Endothelial cell (in vitro differentiated cells): ENCODE measurements at places on chromosomes 1 and 21. TPM values are rescaled to one million over a fixed set of nuclear protein-coding genes. Genes with fewer than 3 reads are reported as not detected.
A peak's percentile ranks its signal among the peaks of the same experiment; 100 is the strongest.

Gene NEXN
- total RNA-seq: 2.4 TPM

Gene RSBN1
- 15.0 TPM for total RNA-seq

Gene GPX7
- total RNA-seq: 59.4 TPM

Gene OR2L3
- total RNA-seq: not detected

Gene LEMD1
- total RNA-seq: 3.0 TPM

Gene F13B
- total RNA-seq: not detected

DNA sequence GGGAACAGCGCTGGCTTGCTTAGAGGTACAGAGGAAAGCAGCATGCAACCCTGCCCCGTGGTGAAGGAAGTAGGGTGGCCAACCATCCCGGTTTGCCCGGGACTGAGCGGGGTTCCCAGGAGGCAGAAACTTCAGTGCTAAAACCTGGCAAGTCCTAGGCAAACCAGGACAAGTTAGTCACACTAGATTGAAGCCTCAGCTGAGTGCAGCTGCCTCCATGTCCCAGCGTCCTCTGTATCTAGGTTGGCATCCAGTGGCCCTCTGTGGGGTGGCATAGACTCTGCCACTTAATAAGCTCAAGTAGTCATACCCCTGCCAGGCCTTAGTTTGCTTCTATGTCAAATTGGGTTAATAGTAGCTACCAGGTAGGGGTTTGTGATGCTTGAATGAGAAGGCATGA is 67.1 kb downstream of the ATP2B4 start:
- H3K27me3 ChIP-seq: peaks cover 10% of the 10 kb centered on the region
- peaks cover 57% of the 10 kb centered on the region for H3K4me1 ChIP-seq
- DNase-seq: no peak
- peak overlapping the region; percentile 96 for H3K27ac ChIP-seq
- H3K4me3 ChIP-seq: no peak overlapping the region
- peaks cover 27% of the 10 kb centered on the region for H3K36me3 ChIP-seq

DNA sequence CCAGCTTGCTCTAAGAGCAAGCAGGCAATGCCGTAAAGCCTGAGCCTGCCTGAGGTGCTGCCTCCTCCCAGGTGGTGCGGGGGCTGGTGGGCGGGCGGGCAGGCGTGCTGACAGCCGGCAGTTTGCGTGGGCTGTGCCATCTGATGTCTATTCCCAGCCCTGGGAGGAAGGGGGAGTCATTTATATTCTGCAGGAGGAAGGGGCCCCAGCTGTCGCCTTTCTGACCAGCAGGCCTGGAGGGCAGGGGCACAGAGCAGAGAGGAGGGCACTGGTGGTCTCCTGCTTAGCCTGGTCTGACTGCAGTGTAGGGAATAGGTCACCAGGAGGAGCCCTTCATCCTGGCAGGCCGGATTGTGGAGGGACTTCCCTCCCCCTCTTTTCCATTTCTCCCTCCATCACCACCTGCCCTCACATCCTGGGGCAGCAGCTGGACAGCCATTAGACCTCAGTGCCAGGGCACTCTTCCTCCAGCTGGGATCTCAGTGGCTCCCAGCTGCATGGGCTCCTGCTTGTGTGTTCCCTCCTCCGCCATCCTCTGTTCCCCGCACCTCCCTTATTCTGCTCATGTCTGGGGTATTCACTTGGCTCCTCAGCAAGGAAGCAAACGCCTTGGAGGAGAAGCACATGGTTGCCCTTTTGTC is 4.4 kb downstream of the CYB561D1 start:
- peak; percentile 69 for DNase-seq
- H3K27me3 ChIP-seq: peaks cover 2% of the 10 kb centered on the region
- H3K27ac ChIP-seq: no peak overlapping the region

DNA sequence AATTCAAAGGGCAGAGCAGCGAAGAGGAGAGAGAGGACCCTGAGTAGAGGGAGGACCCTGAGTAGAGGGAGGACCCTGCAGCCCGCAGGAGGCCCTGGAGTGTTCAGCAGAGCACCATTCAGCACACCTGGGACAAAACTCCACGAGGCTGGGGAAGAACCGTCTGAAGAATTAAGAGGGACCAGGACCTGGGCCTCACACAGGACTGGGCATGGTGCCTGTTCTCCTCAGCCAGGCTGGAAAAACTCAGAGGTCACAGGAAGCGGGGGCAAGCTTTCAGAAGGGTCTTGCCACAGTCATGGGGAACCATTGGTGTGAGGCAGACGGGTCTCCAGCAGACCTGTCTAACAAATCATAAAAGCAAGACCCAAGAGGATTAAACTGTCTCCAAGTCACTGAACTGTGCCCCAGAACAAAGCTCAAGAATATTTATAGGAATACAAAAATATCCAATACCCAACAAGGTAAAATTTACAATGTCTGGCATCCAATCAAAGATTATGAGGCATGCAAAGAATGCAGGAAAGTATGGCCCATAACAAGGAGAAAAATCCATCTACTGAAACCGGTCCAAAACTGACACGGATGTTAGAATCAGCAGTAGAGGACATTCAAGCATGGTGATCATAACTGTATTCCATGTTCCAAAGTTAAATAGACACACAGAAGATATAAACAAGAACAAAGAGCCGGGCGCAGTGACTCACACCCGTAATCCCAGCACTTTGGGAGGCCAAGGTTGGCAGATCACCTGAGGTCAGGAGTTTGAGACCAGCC is 30.6 kb downstream of the MORN1 start:
- no peak for DNase-seq
- no peaks in the 10 kb centered on the region for H3K4me1 ChIP-seq
- peaks cover 4% of the 10 kb centered on the region for H3K36me3 ChIP-seq
- H3K4me3 ChIP-seq: no peak overlapping the region

- H3K27me3 ChIP-seq: no peaks in the 10 kb centered on the region
- H3K4me3 ChIP-seq: no peak overlapping the region
- no peak for DNase-seq
- H3K27ac ChIP-seq: no peak overlapping the region
- peaks cover 12% of the 10 kb centered on the region for H3K4me1 ChIP-seq
Observed at GRCh38 chr1:93805027-93805610, 73.9 kb downstream of the DNTTIP2 start.

DNA sequence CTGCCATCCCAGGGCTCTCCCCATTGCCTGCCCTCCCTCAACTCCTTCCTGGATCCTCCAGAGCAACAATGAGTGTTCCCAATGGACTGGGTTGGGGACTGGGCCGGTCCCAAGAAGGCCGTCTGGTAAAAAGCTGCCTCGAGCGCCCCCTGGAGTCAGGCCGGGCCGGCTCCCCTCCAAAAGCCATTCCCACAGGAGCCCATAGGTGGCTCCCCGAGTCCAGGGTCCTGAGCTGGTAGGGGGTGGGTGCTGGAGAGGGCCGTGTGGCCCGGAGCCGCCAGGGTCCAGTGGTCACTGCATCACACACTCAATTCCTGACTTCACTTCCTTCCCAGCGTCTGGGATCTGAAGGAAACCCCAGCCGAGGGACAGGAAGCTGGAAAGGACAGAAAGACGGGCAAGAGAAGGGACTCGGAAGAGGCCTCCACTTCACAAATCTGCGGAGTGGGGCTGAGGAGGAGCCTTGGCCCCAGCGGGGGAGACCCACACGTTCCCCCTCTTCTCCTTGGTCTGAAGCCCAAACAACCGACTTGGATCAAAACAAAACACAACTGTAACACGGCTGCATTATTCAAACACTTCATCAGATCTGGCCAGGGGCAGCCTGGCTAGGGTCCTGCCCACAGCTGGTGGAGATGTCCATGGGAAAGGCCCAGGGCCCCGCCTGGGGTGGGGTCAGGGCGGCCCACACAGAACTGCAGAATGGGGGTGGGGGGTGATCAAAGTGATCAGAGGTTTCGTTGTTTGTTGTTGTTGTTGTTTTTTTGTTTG is 10.9 kb upstream of the ALDH4A1 start:
- peak overlapping the region; percentile 56 for H3K4me3 ChIP-seq
- peaks cover 38% of the 10 kb centered on the region for H3K4me1 ChIP-seq
- peak; percentile 93 for DNase-seq
- peaks cover 15% of the 10 kb centered on the region for H3K36me3 ChIP-seq
- peaks cover 3% of the 10 kb centered on the region for H3K27me3 ChIP-seq

DNA sequence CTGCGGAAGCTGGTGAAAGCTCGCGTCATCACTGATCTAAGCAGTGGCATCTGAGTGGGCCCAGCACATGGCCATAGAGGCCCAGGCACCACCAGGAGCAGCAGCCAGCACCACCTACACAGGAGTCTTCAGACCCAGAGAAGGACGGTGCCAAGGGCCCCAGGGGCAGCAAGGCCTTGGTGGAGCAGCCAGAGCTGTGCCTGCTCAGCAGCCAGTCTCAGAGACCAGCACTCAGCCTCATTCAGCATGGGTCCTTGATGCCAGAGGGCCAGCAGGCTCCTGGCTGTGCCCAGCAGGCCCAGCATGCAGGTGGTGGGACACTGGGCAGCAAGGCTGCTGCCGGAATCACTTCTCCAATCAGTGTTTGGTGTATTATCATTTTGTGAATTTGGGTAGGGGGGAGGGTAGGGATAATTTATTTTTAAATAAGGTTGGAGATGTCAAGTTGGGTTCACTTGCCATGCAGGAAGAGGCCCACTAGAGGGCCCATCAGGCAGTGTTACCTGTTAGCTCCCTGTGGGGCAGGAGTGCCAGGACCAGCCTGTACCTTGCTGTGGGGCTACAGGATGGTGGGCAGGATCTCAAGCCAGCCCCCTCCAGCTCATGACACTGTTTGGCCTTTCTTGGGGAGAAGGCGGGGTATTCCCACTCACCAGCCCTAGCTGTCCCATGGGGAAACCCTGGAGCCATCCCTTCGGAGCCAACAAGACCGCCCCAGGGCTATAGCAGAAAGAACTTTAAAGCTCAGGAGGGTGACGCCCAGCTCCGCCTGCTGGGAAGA is 3.2 kb upstream of the ARTN start:
- H3K4me1 ChIP-seq: peaks cover 4% of the 10 kb centered on the region
- H3K36me3 ChIP-seq: peaks cover 13% of the 10 kb centered on the region
- no peak overlapping the region for H3K4me3 ChIP-seq
- no peak overlapping the region for H3K27ac ChIP-seq
- DNase-seq: peak; percentile 40

- no peak overlapping the region for H3K4me3 ChIP-seq
- H3K27me3 ChIP-seq: no peaks in the 10 kb centered on the region
- no peaks in the 10 kb centered on the region for H3K36me3 ChIP-seq
- H3K4me1 ChIP-seq: no peaks in the 10 kb centered on the region
- no peak overlapping the region for H3K27ac ChIP-seq
- no peak for DNase-seq
Observed at GRCh38 chr21:19368944-19369343, 965.4 kb upstream of the TMPRSS15 start.

GRCh38 chr1:154851392-154852177 is 18.5 kb downstream of the KCNN3 start:
- H3K4me1 ChIP-seq: peaks cover 24% of the 10 kb centered on the region
- H3K4me3 ChIP-seq: no peak overlapping the region
- H3K27me3 ChIP-seq: peaks cover 9% of the 10 kb centered on the region
- H3K36me3 ChIP-seq: no peaks in the 10 kb centered on the region

GRCh38 chr21:45949928-45950739 is 31.4 kb upstream of the COL6A1 start:
- DNase-seq: no peak
- no peaks in the 10 kb centered on the region for H3K4me1 ChIP-seq
- H3K36me3 ChIP-seq: no peaks in the 10 kb centered on the region

DNA sequence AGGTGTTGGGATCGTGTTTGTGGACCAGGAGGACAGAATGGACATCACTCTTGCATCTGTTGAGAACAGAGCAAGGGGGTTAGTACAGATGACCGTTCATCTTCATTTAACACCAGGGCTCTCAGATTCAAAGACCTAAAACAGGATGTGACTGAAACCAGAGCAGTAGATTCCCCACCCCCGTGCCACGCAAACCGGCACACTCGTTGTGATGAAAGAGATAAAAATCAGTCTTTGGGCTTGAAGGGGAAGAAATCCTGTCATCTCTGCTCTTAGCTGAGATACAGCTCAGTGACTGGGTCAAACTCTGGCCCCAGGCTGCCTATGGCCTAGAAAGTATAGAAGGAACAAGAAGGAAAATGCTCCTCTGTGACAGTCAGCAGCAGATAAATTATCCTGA is 146.2 kb upstream of the KRTAP19-8 start:
- H3K4me1 ChIP-seq: peaks cover 40% of the 10 kb centered on the region
- no peak overlapping the region for H3K27ac ChIP-seq
- H3K36me3 ChIP-seq: peaks cover 24% of the 10 kb centered on the region
- no peak for DNase-seq
- no peak overlapping the region for H3K4me3 ChIP-seq

DNA sequence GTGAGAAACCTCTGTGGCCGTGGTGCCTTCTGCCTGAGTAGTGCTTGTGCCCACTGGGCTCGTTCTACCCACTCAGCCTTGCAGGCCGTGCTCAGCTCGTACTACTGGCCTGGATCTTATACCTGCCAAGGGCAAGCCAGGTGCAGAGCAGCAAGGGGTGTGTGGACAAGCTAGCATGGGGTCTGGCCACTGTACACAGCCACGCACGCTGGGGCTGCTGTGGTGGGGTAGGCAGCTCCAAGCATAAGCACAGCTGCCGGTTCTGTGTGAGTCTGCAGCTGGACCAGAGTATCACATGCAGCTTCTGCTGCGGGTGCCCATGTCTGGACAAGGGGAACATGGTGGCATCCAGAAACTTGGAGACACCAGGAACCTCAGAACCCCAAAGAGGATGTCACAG is 16.4 kb downstream of the FAM20B start:
- H3K27me3 ChIP-seq: peaks cover 3% of the 10 kb centered on the region
- H3K36me3 ChIP-seq: peaks cover under 1% of the 10 kb centered on the region
- no peak overlapping the region for H3K27ac ChIP-seq
- H3K4me3 ChIP-seq: no peak overlapping the region
- peaks cover 4% of the 10 kb centered on the region for H3K4me1 ChIP-seq

DNA sequence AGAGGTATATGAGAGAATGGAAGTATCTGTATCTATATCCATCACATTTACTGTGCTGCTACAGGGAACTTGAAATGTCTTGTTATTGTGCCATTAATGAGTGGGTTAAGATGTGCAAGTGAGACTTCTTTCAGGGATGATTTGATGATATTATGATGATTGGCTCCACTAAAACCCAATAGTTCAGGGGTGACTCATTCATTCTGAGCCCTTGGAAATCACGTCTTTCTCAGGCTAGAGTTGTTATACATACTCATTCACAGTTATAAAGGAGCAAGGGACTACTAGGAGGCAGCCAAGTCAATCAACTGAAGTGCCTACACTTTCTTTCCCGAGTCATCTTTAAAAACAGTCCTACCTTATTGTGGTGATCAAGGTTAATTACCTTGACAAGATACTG is 1109.8 kb upstream of the B3GALT2 start:
- H3K27me3 ChIP-seq: no peaks in the 10 kb centered on the region
- no peak for DNase-seq
- no peaks in the 10 kb centered on the region for H3K4me1 ChIP-seq
- H3K4me3 ChIP-seq: no peak overlapping the region

GRCh38 chr1:54051933-54052430 is 1.0 kb downstream of the TMEM59 start:
- no peaks in the 10 kb centered on the region for H3K27me3 ChIP-seq
- DNase-seq: no peak
- peaks cover 7% of the 10 kb centered on the region for H3K4me1 ChIP-seq
- no peaks in the 10 kb centered on the region for H3K36me3 ChIP-seq

DNA sequence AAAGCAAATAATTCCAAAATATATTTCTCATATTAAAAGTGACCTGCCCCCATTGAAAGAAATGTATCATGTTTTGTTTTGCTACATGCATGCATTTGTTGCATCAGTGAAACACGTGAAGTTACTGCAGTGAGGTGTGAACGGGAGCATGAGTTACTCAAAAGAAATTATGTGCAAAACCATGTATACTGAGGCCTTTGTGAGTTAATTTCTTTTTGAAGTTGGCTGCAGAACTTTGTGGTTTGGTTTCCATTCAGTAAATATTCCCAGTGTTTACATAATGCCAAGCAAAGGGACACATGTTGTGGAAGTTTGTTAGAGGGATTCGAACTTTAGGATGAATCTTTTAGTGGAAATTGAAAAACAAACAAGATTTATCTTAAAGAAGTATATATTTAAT is 619.4 kb upstream of the ADAMTS5 start:
- no peak for DNase-seq
- H3K4me3 ChIP-seq: no peak overlapping the region
- H3K27me3 ChIP-seq: no peaks in the 10 kb centered on the region
